BE2C (cell line): ENCODE measurements at places on chromosomes 2 and 18.

DNA sequence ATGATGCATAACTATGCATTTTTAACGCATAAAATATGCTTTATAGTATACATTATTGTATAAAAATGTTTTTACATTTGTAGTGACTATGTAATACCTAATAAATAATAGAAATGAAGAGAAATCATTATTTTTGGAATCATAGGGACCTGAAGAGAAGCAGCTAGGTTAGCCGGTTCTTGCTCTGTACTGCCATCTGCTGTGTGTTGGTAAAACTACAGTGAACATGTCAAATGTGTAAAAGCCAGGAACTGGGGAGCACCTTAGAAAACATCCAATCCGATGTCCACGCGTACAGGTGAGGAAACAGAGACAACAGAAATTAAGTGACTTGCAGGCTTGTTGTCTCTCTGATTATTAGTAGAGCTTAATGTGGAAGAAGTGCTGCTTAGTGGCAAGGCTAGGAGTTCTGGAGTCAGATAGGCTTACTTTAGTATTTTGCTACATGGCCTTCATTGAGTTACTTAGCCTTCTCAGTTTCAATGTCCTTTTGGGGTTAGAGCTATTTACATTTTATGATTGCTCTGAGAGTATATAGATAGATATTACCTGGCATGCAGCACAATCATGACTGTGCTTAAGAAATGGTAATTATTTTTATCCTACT is 386.5 kb downstream of the DLGAP1 start:
- DNase-seq = peak; percentile 15

DNA sequence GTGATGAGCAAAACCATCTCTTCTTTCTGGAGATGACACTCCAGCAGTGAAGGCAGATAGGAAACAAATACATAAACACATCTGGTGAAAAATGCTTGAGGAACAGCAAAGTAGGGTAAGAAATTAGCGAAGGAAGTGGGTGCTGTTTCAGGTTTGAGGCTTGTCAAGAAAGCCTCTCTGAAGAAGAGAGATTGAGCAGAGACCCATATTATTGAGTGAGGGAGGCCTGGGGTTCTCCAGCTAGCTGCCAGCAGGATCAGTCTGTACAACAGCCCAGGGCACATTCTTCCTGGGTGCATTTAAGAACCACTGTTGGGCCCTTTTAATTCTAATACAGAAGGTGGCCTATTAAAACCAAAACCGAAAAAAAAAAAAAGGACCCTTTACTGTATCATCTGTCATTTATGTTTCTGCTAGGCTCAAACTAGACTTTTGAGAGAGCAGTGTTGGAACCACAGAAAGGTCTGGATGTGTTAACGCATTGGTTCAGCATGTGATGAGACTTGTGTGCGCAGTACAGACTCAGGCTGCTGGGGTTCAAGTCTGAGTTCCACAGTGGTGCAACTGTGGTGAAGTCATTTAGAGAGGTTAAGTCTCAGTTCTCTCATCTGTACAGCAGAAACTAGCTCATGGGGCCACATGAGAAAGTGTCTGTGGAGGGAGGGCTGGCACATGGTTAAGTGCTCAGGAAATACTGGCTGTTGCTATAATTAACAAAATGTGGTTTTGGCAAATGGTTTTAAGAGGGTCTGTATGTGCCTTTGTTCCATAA is 28.9 kb downstream of the MGAT5 start:
- DNase-seq = no peak

GRCh38 chr2:43124687-43125057 is 101.7 kb downstream of the ZFP36L2 start:
- no peak for DNase-seq

GRCh38 chr2:78606895-78607294 is 418.6 kb upstream of the REG3G start:
- DNase-seq = no peak

DNA sequence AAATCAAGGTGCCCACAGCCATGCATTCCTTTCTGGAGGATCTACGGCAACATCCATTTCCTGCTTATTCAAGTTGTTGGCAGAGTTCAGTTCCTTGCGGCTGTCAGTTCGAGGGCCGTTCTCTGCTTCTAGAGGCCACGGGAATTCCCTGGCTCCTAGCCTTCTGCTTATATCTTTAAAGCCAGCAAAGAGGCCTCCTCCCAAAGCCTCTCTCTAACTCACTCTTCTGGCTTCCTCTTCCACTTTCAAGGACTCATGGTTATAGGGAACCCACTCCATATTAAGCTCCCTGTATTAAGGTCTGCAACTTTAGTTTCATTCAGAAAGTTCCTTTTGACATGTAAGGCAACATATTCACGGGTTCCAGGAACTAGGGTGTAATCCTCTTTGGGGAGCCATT is 150.1 kb upstream of the RMP24 start:
- no peak for DNase-seq

GRCh38 chr18:76977684-76978232 is 154.8 kb downstream of the MBP start:
- DNase-seq = no peak
